COR-L47 (cell line): ENCODE measurements at places on chromosomes 5 and 9.

DNA sequence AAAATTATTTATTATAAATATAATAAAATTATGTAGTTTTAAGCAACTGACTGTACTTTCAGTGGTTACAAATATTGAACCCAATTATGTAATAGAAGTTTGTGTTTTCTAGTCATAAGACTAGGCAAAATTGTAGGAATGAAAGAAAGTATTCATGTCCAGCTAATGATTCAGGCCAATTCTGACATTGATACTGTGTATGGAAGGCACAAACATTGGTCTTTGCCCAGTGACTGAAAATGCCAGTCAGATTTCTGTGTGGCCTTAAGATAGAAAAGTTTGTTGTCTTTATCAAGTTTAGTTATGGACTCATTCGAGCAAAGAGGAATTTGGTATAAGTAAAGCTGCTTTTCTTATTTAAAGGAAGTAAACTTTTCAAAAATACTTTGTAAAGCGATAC, 60.3 kb downstream of the SLC12A2 start:
- DNase-seq, result no peak

GRCh38 chr9:14209399-14210345, 104.3 kb downstream of the NFIB start:
- DNase-seq, result no peak

GRCh38 chr5:122179701-122180100, 50.4 kb downstream of the ZNF474 start:
- no peak for DNase-seq

DNA sequence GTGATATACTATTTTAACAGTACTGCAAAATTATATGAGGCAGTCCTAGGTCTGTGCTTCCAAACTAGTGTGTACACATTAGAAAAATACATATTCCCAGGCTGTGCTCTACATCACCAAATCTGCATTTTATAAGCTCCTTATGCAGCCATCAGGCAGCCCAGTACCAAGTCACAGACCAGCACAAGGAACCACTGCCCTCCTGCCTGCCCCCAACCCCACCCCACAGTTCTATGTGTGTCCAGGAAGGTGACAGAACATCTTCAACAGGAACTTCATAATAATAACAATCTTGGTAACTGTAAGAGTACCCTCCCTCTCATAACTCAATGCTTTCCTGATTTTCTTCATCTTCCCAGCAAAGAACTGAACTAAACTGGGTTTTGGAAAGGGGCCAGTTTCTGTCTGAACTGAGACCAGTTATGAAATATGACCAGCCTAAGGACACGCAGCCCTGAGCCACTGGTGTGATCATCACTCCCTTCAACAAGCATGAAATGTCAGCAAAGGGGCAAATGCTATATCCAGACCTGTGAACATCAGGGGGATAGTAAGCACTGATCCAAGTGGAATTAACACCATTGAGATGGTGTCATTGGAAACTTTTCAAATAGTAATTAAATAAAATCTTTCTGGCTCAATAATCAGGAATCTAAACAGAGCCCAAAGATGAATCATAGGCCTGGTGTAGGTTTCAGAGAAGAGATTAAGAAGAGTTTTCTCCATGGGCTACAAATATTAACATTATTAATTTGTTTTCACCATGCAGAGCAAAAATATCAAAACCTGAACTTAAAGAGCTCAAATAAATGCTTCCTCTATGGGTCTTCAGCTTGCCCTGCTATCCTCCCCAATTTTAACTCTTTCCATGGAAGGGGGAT, 82.1 kb downstream of the DPYSL3 start:
- DNase-seq, result no peak

GRCh38 chr9:120733190-120733589, 18.9 kb upstream of the MEGF9 start:
- no peak for DNase-seq

GRCh38 chr5:78661691-78662090, 13.1 kb upstream of the LHFPL2 start:
- DNase-seq, result no peak

DNA sequence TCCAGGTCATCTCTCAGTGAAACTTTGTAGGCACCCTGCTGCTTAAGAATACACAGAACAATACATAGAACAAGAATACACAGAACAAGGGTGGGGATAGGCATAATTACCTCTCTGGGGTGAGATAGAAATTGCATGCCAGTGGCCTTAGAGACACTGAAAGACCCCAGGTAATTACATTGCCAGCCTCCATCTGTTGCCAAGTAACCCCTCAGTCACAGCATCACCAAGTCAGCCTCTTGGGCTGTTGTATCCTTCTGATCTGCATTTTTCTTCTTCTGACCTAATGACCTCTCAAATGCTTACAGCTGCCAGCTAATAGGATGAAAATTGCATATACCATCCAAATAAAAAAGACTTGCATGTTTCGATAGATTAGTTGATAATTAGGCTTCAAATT, 167.7 kb downstream of the GRIA1 start:
- peak; percentile 6 for DNase-seq

DNA sequence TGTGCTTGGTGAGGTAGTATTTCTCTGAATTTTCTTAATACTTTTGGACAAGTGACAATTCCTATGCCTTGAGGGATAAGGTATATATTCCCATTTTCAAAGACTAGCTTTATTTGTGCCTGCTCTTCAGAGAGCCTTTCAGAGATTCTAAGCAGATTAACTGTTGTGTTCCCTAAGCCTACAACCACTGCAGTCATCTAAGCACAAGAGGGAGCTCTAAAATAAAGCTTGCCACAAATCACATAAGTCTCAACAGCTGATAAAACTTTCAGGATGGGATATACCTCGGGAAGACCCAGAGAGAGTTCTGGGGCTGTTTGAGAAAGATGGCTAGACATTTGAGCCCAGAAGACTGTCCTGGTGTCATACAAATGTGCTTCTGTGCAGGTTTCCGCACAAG, 157.3 kb downstream of the CYLC2 start:
- DNase-seq, result no peak

DNA sequence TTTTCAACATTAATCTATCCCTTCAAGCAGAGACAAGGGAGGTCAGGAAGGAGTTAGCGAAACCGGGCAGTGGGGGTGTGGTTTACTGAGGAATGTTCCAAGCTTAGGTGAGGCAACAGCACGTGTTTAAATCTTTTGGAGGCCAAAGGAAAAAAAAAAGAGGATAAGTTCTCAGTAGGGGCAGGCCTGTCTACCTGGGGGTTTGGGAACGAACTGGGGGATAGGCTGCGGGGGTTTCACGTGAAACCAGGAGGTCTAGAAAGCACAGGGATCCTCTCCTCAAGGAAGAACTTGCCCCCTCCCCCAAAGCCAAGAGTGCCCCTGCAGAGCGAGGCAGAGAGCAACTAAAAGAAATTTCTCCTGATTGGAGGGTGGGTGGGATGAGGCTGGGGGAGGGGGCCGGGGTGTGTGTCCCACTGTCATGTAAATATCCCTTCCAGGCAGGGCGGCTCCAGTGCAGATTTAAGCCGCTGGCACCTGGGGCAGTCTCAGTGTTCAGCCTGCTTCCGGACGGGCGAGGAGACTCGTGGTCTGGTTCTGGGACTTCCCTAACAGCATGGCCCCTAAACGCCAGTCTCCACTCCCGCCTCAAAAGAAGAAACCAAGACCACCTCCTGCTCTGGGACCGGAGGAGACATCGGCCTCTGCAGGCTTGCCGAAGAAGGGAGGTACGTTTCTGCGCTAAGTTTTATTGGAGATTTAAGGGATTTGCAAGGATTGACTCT, 5.5 kb upstream of the SET start:
- DNase-seq, result peak; percentile 9

- DNase-seq, result no peak
Measured at GRCh38 chr5:111615054-111615453, 102.7 kb upstream of the STARD4 start.

- no peak for DNase-seq
Measured at GRCh38 chr9:17315341-17315740, 180.5 kb downstream of the CNTLN start.

GRCh38 chr5:84218546-84218945, 166.1 kb downstream of the EDIL3 start:
- DNase-seq, result no peak

- no peak for DNase-seq
Measured at GRCh38 chr9:109001275-109001676, 12.0 kb downstream of the CTNNAL1 start.

DNA sequence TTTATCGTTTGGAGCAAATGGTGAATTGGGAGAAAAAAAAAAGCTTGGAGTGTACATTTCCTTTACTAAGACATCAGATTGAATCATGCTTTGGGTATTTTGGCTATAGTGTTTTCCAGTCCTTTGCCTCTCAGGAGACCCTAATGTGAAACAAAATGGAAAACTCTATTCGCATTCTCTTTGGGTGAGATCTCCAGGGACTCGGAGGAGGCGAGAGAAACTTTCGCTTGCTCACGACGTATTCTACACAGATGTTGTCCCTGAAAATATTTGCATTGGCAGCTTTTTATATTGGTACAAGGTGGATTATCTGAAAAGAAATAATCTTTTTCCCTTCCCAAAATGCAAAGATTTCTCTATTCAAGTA, 1240.1 kb upstream of the WWC1 start:
- DNase-seq, result no peak

DNA sequence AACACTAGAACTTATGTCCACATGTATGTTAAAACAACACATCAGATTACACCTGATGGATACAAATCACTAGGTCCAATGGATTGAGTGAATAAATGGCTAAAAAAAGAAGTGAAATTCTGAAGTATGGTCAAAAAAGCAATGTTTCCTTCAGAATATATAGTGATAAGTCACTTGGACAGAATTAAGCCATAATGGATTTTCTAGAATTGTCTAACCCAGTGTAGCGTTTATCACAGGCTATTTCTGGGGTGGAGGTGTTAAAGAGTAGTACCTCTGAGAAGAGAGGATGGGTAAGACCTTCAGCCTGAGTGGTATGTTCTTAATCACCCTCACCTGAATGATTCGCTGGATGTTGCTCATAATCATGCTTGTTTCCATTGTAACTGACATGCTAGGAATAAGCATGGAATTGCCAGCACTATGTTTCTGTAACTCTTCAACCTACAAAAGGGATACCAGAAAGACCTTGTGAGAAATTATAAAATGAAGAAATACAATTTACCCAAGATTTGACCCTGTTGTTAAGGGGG, 33.2 kb downstream of the SLC31A2 start:
- no peak for DNase-seq

- no peak for DNase-seq
Measured at GRCh38 chr5:132446621-132447020, 44.0 kb downstream of the IRF1 start.

DNA sequence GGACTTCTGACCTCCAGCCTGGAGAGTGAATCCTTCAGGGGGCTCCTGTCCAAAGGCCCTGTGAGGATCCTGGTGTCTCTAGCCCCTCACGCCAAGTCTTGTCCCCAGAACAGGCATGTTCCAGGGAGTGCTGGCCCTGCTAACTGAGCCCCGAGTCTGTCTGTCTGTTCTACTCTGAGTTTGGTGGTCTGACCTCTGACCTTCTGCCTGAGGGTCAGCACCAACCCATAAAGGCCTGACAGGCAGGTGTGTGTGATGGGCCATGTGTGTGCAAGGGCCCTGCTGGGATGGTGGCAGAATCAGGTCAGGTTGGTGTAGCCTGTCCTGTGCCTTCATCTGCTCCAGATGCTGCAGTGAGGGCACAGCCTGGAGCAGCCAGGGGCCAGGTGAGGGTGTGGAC, 46.3 kb downstream of the PHF2 start:
- no peak for DNase-seq

- DNase-seq, result no peak
Measured at GRCh38 chr5:10604975-10605374, 41.1 kb downstream of the ANKRD33B start.

GRCh38 chr9:98230304-98230703, 25.1 kb downstream of the TBC1D2 start:
- DNase-seq, result no peak

DNA sequence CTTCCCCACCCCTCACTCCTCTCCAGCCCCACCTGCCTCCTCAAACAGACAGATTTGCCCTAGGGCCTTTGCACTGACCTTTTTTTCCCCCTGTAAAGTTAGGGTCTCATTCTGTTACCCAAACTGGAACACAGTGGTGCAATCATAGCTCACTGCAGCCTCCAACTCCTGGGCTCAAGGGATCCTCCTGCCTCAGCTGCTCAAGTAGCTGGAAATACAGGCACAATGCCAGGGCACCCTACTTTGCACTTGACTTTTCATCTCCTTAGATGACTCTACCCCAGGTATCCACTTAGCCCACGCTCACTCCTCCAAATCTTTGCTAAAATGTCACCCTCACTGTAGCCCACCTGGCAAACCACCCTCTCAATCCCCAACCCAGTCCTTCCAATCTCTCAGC, 2.2 kb downstream of the DYNC2I2 start:
- DNase-seq, result no peak

DNA sequence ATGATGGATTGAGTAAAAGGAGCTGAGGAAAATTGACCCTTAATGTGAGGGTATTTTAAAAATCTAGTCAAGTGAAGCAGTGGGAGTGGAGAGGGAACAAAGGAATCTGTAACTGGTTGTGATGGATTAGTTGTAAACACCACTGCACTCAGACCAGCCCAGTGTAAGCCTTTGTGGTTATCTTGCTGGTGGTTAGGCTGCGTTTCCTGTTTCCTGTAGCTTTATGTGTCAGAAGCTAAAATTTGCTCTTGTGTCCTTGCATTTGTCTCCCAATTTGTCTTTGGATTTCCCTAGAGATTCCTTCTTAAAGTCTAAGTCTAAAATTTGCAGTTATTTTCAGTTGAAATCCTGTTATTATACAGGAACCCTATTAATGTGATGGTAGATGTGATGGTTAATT, 6.3 kb downstream of the IFNA21 start:
- DNase-seq, result no peak

- no peak for DNase-seq
Measured at GRCh38 chr9:112041536-112042243, 133.4 kb downstream of the SUSD1 start.
